Small intestine (tissue), 16 donors: ENCODE measurements at places on chromosomes 2 and 18. TPM values are rescaled to one million over a fixed set of nuclear protein-coding genes. Genes with fewer than 3 reads are reported as not detected.

- H3K4me1 ChIP-seq = no peaks in the 10 kb centered on the region
- no peak overlapping the region for H3K4me3 ChIP-seq
- peaks cover 6% of the 10 kb centered on the region for H3K36me3 ChIP-seq
- no peaks in the 10 kb centered on the region for H3K27me3 ChIP-seq
- no peak for DNase-seq
Measured at GRCh38 chr2:47043142-47043890, 111.8 kb downstream of the STPG4 start.

GRCh38 chr2:172373076-172373475 lies 54.3 kb upstream of the ITGA6 start:
- no peaks in the 10 kb centered on the region for H3K27me3 ChIP-seq
- peaks cover 2% of the 10 kb centered on the region for H3K4me1 ChIP-seq
- H3K4me3 ChIP-seq = no peak overlapping the region
- no peak for DNase-seq

DNA sequence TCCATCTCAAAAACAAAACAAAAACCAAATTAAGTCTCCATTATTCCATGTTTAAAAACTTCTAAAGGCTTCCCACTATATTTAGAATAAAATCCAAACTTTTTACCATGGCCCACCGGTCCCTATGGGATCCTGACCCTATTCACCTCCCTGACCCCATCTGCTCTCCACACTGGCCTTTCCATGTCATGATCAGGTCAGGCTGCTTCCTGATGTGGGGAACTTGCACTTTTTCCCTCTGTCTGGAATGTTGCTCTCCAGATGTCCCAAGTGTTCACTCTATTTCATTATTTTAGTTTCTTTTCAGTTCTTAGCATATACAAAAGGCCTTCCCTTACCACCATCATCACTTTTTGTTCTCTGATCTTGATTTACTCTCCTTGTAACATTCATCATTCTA lies 7.5 kb upstream of the MTA3 start:
- no peak overlapping the region for H3K4me3 ChIP-seq
- H3K36me3 ChIP-seq = no peaks in the 10 kb centered on the region
- DNase-seq = no peak

- H3K36me3 ChIP-seq = no peaks in the 10 kb centered on the region
- no peak overlapping the region for H3K4me3 ChIP-seq
- H3K27me3 ChIP-seq = no peaks in the 10 kb centered on the region
Measured at GRCh38 chr2:234689911-234690379, 193.1 kb upstream of the ARL4C start.

DNA sequence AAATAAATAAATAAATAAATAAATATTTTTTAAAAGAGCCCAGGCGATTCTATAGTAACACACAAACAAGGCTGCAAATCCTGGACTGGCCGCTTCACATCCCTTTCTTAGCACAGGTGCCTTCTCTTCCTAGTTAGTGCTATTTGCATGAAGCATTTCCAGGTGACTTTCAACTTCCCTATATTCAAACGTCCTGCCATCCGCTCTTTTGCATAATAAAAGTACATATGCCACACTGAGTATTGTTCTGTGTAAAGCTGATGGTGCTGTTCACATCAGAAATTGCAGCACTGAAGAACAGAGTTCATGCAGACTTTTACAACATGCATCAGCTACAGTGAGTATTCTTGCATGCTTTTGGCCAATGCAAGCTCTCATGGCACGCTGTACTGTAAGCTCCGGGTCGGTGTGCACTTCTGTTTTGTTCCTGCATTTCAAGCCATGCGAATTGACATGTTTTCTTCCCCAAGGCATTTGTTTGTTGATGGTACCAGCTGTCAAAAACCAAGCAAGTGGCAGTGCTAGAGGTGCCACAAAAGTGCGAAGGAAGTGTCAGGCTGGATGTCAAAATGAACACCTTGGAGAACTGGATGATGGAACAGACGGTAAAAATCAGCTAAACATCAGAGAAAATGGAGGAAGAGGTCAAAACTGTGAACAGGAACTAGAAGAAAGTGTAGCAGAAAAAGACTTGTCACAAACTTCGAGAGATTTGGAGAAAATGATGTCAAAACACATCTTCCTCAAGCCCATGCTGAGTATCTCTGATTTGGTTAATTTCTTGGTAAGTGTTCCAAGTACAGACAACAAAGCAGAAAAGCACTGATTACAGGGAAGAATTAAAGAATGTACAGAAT lies 25.5 kb upstream of the CEP68 start:
- DNase-seq = peak; percentile 16
- peak overlapping the region; percentile 75 for H3K27ac ChIP-seq
- peaks cover 22% of the 10 kb centered on the region for H3K4me1 ChIP-seq

DNA sequence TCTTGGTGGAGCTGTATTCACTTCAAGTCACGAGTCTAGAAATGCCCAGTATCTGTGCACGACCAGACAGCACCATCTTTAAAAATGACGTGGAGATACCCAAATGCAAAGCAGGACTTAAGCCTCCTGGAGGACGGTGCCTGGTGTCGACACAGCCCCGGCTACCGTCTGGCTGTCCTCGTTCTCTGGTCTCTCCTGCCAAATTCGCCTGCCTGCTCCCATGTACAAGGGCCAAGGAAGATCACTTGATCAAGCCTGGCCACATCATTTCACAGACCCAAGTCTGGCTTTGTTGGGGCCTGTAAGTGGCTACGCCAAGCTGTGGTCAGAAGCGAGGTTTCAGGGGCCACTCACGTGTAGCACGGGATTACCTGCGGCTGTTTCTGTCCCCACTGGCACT lies 9.4 kb downstream of the ODC1 start:
- H3K27ac ChIP-seq = no peak overlapping the region
- H3K36me3 ChIP-seq = peaks cover 65% of the 10 kb centered on the region
- peaks cover 40% of the 10 kb centered on the region for H3K4me1 ChIP-seq
- H3K27me3 ChIP-seq = no peaks in the 10 kb centered on the region

GRCh38 chr18:46250084-46250811 lies 146.1 kb downstream of the HAUS1 start:
- H3K27me3 ChIP-seq = no peaks in the 10 kb centered on the region
- H3K36me3 ChIP-seq = no peaks in the 10 kb centered on the region
- peaks cover 6% of the 10 kb centered on the region for H3K4me1 ChIP-seq
- DNase-seq = peak; percentile 85
- H3K27ac ChIP-seq = peak overlapping the region; percentile 71

GRCh38 chr2:217901835-217902378 lies 100.9 kb downstream of the TNS1 start:
- no peaks in the 10 kb centered on the region for H3K27me3 ChIP-seq
- no peak overlapping the region for H3K4me3 ChIP-seq
- H3K36me3 ChIP-seq = peaks cover 42% of the 10 kb centered on the region
- no peak overlapping the region for H3K27ac ChIP-seq
- H3K4me1 ChIP-seq = peaks cover 14% of the 10 kb centered on the region

The ANKRD29 gene
- 1.8 TPM for polyA plus RNA-seq

DNA sequence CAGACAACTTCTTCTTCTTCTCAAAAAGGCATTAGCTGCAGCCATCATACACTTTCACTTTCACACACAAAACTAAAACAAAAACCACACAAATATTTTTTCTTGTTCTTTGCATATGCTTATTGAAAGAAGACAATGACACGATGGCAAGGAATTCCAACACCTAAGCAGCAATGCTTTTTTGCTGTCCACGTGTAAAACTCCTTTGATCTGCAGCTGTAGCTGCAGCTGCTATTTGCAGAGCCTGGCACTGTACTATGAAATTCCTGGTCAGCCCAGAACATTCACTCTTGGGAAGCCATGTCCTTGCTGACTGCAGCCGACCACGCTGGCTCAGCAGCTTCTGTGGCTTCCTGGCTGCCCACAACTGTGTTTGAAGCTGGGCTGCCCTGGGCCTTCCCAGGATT lies 316.2 kb downstream of the CDH2 start:
- no peaks in the 10 kb centered on the region for H3K4me1 ChIP-seq
- H3K4me3 ChIP-seq = no peak overlapping the region
- no peak for DNase-seq
- H3K36me3 ChIP-seq = no peaks in the 10 kb centered on the region

- DNase-seq = no peak
- no peaks in the 10 kb centered on the region for H3K27me3 ChIP-seq
- H3K27ac ChIP-seq = no peak overlapping the region
- H3K36me3 ChIP-seq = no peaks in the 10 kb centered on the region
- H3K4me3 ChIP-seq = no peak overlapping the region
Measured at GRCh38 chr2:238509151-238509835, 82.6 kb downstream of the ASB1 start.

- no peaks in the 10 kb centered on the region for H3K36me3 ChIP-seq
- H3K27ac ChIP-seq = no peak overlapping the region
Measured at GRCh38 chr18:50627594-50628532, 68.0 kb downstream of the MAPK4 start.

GRCh38 chr2:136310797-136311603 lies 193.1 kb upstream of the CXCR4 start:
- H3K36me3 ChIP-seq = no peaks in the 10 kb centered on the region
- no peak overlapping the region for H3K4me3 ChIP-seq
- H3K4me1 ChIP-seq = no peaks in the 10 kb centered on the region
- H3K27ac ChIP-seq = no peak overlapping the region
- no peak for DNase-seq
- H3K27me3 ChIP-seq = no peaks in the 10 kb centered on the region

GRCh38 chr18:21194871-21195771 lies 46.9 kb upstream of the GREB1L start:
- H3K4me3 ChIP-seq = no peak overlapping the region
- no peaks in the 10 kb centered on the region for H3K36me3 ChIP-seq
- no peak overlapping the region for H3K27ac ChIP-seq
- DNase-seq = peak; percentile 55
- H3K4me1 ChIP-seq = no peaks in the 10 kb centered on the region

DNA sequence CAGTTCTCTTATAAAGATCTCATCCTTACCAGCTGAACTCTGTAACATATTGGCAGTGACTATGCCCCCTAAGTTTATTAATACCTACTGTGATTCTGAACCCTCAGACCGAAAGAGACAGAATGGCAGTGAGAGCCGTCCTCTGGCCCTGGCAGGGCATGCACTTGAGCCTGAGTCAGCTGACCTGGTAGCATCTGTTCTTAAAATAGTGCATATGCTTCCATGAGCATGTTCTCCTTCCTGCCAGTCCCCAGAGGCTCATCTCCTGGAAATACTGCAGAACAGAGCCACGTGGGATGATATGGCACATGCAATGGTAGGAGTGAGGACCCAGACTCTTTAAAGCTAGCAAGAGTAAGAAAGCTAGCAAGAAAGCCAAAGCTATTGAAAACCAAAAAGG lies 59.0 kb downstream of the RASGRP3 start:
- no peak overlapping the region for H3K4me3 ChIP-seq
- H3K36me3 ChIP-seq = no peaks in the 10 kb centered on the region
- H3K4me1 ChIP-seq = no peaks in the 10 kb centered on the region
- no peak overlapping the region for H3K27ac ChIP-seq

The C1QL2 gene
- polyA plus RNA-seq = not detected

The GLI2 gene
- polyA plus RNA-seq = not detected

DNA sequence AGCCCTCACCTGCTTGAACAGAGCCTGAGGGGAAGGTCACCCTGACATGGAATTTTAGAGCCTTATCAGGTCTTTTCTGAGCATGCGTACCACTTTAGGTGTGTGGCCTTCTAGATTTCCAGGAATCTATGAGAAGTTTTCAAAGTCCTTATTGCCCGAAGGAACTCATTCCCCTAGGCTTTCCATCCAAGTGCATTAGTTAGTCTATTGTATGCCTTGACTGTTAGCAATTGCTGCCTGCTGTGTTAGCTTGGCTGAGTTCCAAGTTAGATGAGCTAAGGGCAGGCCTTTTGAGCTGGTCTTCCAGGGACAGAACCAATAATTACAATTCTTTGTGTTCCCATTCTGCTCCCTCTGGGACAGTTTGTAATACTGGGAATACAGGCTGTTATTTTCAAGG lies 30.8 kb upstream of the PUM2 start:
- DNase-seq = peak; percentile 80
- peaks cover 3% of the 10 kb centered on the region for H3K4me1 ChIP-seq
- H3K4me3 ChIP-seq = no peak overlapping the region
- no peaks in the 10 kb centered on the region for H3K36me3 ChIP-seq
- no peak overlapping the region for H3K27ac ChIP-seq

The ASB18 gene
- not detected for polyA plus RNA-seq

DNA sequence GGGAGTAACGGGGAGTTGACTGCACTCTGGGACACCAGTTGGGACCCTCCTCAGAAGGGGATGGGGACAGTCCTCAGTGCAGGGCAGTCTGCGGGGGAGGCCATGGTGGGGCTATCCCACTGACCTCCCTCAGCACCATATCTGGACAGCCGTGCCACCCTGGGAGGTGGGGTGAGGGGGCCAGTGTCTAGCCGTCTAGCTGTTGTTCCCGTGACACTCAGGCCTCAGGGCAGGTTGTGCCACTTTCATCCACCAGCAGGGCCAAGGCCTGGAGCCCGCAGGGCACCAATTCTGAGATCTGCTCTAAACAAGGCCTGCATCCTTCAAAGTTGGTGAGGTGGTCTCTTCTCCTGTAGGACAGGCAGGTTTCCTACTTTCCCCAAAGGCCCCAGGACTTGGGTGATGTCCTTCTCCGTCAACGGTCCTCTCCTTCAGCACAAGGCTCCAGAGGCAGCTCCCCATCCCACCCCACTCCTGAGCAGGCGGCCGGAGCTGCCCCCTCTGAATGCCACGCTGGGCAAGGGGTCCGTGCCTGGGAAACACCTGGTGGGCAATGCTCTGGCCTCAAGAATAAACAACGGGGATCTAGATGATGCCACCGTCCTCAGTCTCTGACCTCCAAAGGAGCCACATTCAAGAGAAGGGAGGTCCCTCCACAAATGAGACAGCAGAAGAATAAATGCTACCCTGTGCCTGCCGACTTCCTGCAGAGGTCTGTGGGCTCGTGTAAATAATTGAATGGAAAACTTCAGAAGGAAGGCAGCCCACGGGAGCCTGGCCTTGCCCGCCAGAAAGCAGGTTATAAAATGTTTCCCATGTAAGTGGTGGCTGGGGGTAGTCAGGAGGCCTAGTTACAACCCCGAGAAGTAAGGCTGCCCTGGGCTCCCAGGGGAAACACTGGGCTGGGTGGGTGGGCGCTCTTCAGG lies 42.8 kb upstream of the PTMA start:
- H3K27ac ChIP-seq = peak overlapping the region; percentile 100
- no peaks in the 10 kb centered on the region for H3K27me3 ChIP-seq
- DNase-seq = no peak
- H3K36me3 ChIP-seq = no peaks in the 10 kb centered on the region
- peak overlapping the region; percentile 54 for H3K4me3 ChIP-seq

DNA sequence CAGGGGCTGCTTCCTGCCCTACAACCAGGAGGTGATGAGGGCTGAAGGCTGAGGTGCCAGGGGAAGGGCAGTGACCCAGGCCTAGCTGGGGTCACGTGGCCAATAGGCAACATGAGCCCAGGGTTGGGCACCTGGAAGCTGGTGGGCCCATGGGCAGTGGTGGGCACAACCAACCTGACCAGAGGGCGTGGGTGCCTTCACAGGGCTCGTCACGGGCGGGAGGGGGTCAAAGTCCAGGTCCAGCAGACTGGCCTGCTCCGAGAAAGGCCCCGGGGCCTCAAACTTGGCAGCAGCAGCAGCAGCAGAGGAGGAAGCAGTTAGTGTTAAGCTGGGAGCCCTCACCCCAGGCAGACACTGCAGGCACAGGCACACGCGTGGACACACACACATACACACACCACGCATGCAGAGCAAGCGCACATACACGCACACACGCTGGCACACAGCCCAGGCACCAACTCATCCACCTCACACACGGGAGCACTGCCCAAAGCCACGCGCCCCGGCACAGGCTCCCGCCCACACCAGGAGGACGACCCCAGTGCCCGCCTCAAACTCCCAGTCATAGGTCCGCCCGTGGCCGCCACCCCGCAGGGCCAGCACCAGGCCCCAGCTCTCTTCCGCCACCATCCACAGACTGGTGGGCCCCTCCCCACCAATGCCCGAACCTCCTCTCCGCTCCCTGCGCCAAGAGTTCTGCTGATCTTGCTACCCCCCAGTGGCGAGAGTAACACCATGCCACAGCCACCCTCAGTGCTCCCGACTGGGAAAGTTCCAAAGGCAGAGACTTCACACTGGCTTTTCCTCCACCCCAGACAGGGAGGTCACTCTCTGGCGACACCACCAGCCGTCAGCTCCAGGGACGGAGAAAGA lies 53.0 kb downstream of the BIN1 start:
- no peaks in the 10 kb centered on the region for H3K36me3 ChIP-seq
- H3K4me3 ChIP-seq = no peak overlapping the region
- no peaks in the 10 kb centered on the region for H3K4me1 ChIP-seq
- no peaks in the 10 kb centered on the region for H3K27me3 ChIP-seq
- H3K27ac ChIP-seq = peak overlapping the region; percentile 18
